ENCODE measurements at places on chromosomes 16 and 17. TPM values are rescaled to one million over a fixed set of nuclear protein-coding genes. Genes with fewer than 3 reads are reported as not detected.

TIMM22 gene
- 15.4 TPM for total RNA-seq

LPO gene
- not detected for total RNA-seq

DNA sequence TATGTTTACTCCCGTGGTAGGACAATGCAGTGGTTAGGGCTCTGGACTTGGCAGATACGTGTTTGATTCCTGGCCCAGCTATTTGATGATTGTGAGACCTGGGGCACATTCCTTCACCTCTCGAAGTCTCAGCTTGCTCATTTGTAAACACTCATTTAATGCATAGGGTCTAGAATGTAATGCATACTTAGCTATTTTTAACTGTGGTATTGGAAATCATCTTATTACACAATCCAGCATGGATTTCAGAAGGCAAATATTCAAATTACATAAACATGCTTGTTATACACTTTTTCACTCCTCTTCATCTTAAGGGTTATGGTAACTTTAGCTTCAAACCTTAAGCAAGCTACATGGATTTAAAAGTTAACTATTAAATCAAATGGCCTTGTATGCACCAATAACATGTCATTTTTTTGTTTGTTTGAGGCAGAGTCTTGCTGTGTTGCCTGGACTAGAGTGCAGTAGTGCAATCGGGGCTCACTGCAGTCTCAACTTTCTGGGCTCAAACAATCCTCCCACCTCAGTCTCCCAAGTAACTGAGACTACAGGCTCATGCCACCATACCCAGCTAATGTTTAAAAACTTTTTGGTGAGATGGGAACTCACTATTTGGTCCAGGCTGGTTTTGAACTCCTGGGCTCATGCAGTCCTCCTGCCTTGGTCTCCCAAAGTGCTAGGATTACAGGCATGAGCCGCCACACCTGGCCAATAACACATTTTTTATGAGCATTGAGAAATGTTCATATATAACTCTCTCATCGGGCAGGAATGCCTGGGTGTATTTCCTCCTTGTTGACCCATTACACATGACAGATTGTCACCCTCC lies 52.5 kb downstream of the VAT1L start:
- H3K27me3 ChIP-seq: no peaks in the 10 kb centered on the region
- DNase-seq: no peak
- H3K4me3 ChIP-seq: no peak overlapping the region
- no peaks in the 10 kb centered on the region for H3K36me3 ChIP-seq

DNA sequence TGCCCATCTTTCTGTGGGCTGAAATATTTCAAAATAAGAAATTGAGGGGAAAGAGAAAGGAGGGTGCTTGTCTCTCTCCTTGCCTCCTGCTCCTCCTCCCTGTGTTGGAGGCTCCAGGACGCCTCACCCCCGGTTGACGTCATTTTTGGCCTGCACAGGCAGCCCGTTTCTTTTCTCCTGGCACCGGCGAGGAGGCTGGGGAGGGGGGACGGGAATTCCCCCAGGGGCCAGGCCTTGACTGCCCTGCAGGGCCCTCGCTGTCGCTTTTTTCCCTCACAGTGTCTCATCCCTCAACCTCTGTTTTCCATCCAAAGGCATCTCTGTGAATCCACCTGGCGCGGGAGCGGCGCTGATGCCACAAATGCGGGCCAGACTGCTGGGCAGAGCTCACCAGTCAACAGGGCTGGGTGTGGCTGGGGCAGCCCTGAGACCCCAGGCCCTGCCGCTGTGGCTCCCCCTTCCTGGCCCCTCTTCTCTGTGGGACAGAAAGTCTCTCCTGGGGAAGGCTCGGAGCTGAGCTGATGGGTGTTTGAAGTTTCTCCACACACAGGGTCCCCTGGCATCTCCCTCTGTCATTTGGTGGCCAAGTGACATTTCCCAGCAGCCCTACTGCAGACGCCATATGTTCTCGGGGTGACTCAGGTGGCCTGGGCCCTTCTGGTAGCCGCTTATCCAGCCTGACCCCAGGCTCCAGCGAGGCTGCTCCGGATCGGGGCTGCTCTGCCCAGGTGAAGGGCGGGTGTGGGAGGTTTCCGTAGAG lies 16.0 kb downstream of the CENPX start:
- no peak for DNase-seq
- no peak overlapping the region for H3K4me3 ChIP-seq
- no peaks in the 10 kb centered on the region for H3K27me3 ChIP-seq
- H3K4me1 ChIP-seq: no peaks in the 10 kb centered on the region

DNA sequence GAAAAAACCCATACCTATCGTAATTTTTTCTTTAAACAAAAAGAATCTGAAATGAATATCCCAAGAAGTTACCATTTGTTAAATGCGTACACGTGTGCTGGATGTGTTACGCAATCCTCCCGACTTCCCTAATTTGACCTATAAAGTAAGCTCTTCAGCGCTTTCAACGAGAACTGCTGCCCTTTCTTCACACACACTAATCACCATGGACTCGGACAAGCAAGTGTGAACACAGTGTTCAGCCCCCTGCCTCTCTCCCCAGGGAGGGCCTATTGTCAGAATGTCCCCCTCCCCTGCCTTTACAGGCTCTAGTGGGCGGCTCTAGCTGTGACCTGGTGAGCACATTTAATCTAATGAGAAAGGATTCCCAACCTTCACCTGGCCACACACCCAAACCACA lies 216.1 kb downstream of the CEP112 start:
- no peaks in the 10 kb centered on the region for H3K27me3 ChIP-seq
- no peaks in the 10 kb centered on the region for H3K4me1 ChIP-seq
- H3K36me3 ChIP-seq: no peaks in the 10 kb centered on the region
- DNase-seq: no peak
- no peak overlapping the region for H3K27ac ChIP-seq

DNA sequence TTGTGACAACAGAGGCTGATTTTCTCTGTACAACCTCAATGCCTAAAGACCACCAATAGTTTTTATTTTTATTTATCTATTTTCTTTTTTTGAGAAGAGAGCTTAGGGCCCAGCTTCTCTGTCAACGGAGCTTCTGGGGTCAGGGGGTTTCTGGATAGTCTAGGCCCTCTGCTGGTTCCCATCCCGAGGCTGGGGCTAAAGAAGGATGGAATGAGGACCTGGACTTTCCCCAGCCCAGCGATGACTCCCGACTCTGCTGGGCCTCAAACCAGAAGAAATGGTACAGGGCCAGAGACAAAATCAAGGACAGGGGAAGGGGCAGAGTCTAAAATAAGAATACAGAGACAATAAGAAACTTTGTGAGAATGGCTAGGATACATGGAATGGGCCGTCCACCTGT lies 5.7 kb upstream of the TSPOAP1 start:
- DNase-seq: no peak
- no peaks in the 10 kb centered on the region for H3K27me3 ChIP-seq
- no peaks in the 10 kb centered on the region for H3K36me3 ChIP-seq
- H3K27ac ChIP-seq: no peak overlapping the region
- no peak overlapping the region for H3K4me3 ChIP-seq
- H3K4me1 ChIP-seq: no peaks in the 10 kb centered on the region

GRCh38 chr17:61284746-61285145 lies 114.9 kb upstream of the TBX2 start:
- H3K27ac ChIP-seq: no peak overlapping the region
- no peaks in the 10 kb centered on the region for H3K27me3 ChIP-seq
- no peak for DNase-seq
- no peaks in the 10 kb centered on the region for H3K36me3 ChIP-seq
- no peaks in the 10 kb centered on the region for H3K4me1 ChIP-seq
- H3K4me3 ChIP-seq: no peak overlapping the region

DNA sequence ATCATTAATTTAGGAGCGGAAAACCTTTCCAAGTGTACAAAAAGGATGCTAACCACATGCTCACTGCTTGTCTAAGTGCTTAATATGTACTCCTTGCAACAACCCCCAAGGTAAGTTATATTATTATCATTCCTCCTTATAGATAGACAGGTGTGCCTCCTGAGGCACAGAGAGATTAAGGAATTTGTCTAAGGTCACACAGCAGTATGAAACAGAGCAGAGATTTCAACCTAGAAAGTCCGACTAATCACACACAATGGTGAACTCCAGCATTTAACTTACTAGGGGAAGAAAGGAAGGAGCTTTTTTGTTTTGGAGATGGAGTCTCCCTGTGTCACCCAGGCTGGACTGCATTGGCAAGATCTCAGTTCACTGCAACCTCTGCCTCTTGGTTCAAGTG lies 37.0 kb upstream of the USP7 start:
- no peaks in the 10 kb centered on the region for H3K36me3 ChIP-seq
- H3K4me3 ChIP-seq: no peak overlapping the region
- H3K27me3 ChIP-seq: no peaks in the 10 kb centered on the region
- DNase-seq: no peak
- no peak overlapping the region for H3K27ac ChIP-seq

GRCh38 chr16:22347100-22347820 lies 27.2 kb downstream of the CDR2 start:
- H3K27ac ChIP-seq: no peak overlapping the region
- DNase-seq: no peak
- H3K27me3 ChIP-seq: no peaks in the 10 kb centered on the region
- H3K4me1 ChIP-seq: no peaks in the 10 kb centered on the region

DNA sequence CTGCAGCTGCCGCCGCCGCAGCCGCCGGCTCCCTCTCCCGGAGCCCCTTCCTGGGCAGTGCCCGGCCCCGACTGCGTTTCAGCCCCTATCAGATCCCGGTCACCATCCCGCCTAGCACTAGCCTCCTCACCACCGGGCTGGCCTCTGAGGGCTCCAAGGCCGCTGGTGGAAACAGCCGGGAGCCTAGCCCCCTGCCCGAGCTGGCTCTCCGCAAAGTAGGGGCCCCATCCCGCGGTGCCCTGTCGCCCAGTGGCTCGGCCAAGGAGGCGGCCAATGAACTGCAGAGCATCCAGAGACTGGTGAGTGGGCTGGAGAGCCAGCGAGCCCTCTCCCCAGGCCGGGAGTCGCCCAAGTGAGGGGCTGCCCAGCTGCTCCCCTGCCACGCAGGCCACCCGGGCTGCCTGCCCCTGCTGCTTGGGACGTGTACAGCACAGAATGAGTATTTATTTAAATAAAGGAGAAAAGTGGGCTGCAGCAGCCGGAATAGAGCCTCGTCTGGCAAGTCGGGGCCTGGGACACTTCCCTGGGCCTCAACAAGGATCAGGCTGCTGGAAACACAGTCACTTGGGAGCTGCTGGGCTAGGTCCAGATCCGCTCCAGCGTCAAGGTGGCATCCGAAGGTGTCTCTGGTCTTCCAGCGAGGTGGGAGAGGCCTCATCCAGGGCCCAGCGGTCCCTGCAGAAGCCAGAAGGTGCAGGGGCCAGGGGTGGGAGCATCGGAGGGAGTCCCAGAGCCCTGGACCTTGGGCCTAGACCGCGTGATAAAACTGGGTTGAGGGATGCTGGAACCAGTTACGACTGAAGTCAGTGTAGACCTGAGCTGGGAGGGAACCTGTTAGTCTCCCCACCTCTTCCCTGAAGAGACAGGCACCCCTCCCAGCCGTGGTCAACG lies 8.8 kb downstream of the TBX2 start:
- H3K36me3 ChIP-seq: no peaks in the 10 kb centered on the region
- peak overlapping the region; percentile 14 for H3K27ac ChIP-seq
- peaks cover 19% of the 10 kb centered on the region for H3K27me3 ChIP-seq
- no peak overlapping the region for H3K4me3 ChIP-seq
- no peak for DNase-seq

- H3K27me3 ChIP-seq: no peaks in the 10 kb centered on the region
- no peak overlapping the region for H3K27ac ChIP-seq
- no peak overlapping the region for H3K4me3 ChIP-seq
- H3K4me1 ChIP-seq: peaks cover 28% of the 10 kb centered on the region
- H3K36me3 ChIP-seq: peaks cover 50% of the 10 kb centered on the region
- DNase-seq: no peak
Measured at GRCh38 chr17:50691550-50692447, 15.9 kb downstream of the ANKRD40 start.

DNA sequence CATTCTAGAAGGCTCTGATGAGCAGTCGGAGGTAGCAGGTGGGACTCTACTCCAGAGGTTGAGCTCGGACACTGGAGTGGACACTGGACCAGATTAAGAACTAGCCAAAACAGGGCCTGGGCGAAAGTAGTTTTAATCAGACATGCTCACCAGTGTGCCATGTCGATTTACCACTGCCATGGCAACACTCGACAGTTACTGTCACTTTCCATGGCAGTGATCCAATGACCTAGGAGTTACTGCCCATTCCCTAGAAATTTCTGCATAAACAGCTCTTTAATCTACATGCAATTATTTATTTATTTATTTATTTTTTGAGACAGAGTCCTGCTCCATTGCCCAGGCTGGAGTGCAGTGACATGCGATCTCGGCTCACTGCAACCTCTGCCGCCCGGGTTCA lies 7.2 kb upstream of the METTL9 start:
- no peak for DNase-seq
- H3K27ac ChIP-seq: no peak overlapping the region
- no peaks in the 10 kb centered on the region for H3K36me3 ChIP-seq
- H3K4me3 ChIP-seq: no peak overlapping the region
- no peaks in the 10 kb centered on the region for H3K27me3 ChIP-seq
- H3K4me1 ChIP-seq: no peaks in the 10 kb centered on the region

DNA sequence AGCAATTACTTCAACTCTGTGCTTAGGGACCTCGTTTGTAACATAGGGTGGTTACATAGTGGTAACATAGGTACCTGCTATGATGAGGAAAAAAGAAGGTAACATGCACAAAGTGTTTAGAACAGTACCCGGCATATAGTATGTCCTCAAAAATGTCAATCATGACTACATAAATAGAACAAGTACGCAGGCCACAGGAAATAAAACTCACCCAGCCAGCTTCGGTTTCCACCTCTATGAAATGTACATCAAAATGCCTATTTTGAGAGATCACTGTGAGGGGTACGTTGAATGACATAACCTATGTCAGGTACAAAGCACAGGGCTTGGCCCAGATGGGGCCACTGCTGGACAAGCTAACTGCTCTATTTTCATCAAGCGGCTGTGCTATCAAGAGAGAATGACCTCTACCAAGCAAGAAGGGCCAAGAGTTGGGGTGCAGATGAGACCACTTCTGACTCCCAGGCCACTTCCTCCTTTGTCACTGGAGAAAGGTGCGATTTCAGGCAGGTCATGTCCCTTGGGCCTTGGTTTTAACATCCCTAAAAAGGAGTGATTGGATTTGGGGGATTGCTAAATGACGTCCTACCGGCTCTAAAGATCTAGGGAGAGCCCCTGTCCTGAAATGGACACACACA lies 45.4 kb downstream of the WSB1 start:
- H3K4me1 ChIP-seq: no peaks in the 10 kb centered on the region
- no peak for DNase-seq
- H3K27ac ChIP-seq: no peak overlapping the region
- no peaks in the 10 kb centered on the region for H3K27me3 ChIP-seq
- no peak overlapping the region for H3K4me3 ChIP-seq
- H3K36me3 ChIP-seq: no peaks in the 10 kb centered on the region
